Upper lobe of left lung (tissue), 6 donors: ENCODE measurements at places on chromosomes 2 and 18. TPM values are rescaled to one million over a fixed set of nuclear protein-coding genes. Genes with fewer than 3 reads are reported as not detected.

DNA sequence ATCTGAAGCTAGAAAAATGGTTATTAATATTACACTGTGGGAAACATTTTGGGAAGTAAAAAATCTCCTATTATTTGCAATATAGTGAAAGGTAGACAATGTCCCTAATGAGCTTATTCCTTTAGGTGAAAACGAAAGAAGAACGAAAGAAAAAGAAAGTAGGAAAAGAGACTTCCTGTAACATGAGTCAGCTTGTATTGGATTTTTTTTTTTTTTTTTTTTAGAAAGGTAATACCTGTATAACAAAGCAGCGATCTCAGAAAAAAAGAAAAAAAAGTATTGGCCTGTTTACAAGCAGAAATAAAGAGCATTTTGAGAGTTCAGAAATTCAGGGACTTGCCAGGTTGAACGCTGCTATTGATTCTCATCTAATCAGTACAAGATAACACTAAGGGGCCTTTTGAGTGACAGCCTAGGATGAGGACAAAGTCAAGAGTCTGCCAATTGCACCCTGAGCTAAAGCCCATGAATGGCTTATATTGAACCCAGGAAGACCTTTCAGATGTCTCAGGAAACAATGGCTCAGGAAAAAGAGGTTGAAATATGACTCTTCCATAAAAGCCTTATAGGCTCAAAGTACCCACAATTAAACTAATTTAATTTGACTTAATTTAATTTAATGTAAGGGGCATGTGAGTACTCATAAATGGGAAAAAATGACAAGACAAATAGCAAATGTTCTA lies 615.6 kb upstream of the CDH2 start:
- DNase-seq, result no peak

The CNTNAP5 gene
- total RNA-seq, result not detected

The LHCGR gene
- not detected for total RNA-seq

DNA sequence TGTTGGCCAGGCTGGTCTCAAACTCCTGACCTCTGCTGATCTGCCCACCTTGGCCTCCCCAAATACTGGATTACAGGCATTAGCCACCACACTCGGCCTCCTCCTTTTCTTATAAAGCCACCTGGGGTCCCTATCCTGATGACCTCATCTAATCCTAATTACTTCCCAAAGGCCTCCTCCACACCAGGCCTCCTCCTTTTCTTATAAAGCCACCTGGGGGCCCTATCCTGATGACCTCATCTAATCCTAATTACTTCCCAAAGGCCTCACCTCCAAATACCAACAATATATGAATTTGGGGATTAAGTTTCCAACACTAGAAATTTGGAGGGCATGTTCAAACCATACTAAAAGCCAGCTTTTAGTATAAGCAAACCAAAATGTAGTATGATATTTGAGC lies 9.7 kb upstream of the RMC1 start:
- no peak for DNase-seq

GRCh38 chr2:3396920-3397559 lies 17.5 kb downstream of the TRAPPC12 start:
- no peak for DNase-seq

GRCh38 chr2:208570851-208571763 lies 164.5 kb downstream of the PTH2R start:
- no peak for DNase-seq

- DNase-seq, result no peak
Observed at GRCh38 chr2:85913884-85914881, 25.4 kb upstream of the ST3GAL5 start.

- DNase-seq, result no peak
Observed at GRCh38 chr18:78242806-78243205, 736.8 kb upstream of the SALL3 start.

DNA sequence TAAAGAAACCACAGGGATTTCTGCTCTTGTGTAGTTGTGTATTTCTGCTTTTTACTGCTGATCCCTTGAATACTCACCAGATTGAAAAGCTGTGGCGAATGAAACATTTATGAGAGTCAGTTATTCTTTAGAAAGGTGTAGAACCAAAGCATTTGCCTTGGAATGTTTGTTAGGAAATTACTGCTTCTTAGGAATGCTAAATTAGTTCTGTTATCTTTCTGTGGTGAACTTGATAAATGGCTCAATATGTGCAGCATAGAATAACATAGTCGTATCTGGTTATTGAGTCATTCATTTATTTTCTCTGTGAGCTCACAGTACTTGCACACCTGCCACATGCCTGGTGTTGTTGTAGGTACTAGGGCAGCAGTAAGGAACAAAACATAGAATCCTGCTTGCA lies 57.0 kb upstream of the FAM237A start:
- DNase-seq, result no peak

DNA sequence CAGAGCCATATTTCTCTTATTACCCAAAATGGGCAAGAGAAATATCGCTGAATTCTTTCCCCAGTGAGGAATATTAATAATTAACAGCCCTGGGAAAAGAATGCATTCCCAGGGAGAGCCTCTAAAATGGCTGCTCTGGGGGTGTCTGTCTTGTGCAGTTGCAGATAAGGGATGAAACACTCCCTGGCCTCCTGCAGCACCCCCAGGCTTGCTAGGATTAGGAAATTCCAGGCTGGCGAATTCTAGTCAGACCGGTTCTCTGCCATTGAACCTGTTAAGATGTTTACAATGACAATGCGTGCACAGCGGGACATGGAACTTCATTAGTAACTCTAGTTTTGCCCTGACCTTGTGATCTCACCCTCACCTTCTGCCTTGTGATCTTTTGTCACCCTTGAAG lies 24.5 kb downstream of the MRPL30 start:
- DNase-seq, result no peak

DNA sequence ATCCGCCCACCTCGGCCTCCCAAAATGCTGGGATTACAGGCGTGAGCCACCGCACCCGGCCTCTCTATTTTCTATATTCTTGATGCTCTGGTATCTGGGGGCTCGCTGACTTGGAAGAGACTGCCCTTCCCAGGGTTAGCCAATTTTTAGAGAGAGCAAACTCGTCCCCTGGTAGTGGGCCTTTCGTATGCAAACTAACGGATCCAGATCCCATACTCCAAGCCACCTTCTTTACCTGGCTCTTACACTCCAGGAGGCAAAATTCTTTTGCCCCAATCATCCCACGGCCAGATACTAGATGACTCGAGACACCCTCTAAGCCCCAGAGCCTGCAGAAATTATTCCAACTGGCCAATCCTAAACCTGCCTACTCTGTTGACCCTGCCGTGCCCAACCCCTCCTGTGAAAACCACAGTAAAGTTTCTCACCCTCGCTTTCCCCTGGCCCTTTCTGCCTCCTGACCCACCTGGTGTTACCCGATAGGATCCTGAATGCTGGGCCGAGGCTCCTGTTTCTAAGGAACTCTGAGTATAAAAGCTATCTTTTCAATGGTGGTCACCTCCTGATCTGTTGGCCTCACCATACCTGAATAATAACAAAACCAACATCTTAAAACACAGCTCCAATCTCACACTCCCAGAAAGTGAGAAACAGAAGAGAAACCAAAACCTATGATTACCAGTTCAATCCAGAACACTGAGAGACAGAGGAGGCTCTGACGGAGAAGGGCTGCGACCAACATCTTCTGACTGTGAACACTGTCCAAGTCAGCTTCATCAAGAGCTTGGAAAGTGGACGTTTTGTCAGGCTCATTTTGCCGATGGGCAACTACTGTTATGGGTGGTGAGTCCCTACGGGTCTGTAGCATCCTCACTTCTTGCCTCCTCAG lies 57.6 kb upstream of the ZNF532 start:
- DNase-seq, result no peak

DNA sequence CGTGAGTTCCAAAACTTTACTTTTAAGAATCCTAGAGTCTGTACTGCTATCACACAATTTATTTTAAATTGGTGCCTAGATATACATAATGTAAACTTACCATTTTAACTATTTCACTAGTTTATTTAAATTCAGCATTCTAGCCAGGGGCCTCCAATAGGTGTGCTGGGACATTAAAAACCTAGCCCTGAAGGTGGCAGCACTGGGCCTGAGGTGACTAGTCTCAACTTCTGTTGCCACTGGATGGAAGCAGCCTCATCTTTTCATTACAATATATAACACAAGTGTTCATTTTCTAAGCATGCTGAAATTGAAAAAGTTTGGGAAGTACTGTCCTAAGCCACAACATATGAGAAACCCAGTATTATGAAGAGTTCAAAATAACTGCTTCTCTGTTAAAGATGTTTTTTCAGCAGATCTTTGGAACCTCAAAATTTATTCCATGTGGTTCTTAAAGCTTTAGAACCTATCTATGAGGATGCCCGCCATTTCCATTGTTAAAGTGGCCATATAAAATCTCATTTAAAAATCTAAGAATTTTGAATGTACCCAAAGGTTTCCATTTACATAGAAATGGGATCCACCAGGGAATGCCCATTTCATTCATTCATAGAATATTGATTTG lies 2.9 kb upstream of the RBBP8 start:
- peak; percentile 83 for DNase-seq

- DNase-seq, result no peak
Observed at GRCh38 chr2:46956981-46957531, 41.5 kb upstream of the MCFD2 start.

- no peak for DNase-seq
Observed at GRCh38 chr2:160582490-160583145, 89.0 kb upstream of the RBMS1 start.

The TTN gene
- total RNA-seq, result 895 TPM

The CRYBA2 gene
- not detected for total RNA-seq

DNA sequence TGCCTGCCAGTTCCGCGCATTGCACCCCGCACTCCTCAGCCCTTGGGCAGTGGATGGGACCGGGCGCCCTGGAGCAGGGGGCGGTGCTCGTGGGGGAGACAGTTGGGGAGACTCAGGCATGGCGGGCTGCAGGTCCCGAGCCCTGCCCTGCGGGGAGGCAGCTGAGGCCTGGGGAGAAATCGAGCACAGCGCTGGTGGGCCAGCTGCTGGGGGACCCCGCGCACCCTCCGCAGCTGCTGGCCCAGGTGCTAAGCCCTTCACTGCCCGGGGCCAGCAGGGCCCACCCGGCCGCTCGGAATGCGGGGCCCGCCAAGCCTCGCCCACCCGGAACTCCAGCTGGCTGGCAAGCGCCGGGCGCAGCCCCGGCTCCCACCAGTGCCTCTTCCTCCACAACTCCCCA lies 488.8 kb upstream of the CHST9 start:
- DNase-seq, result peak; percentile 77

GRCh38 chr2:71583876-71584275 lies 130.5 kb downstream of the DYSF start:
- no peak for DNase-seq

The TMEM198 gene
- 1.9 TPM for total RNA-seq
